Kasumi-1 (cell line): ENCODE measurements at places on chromosomes 6 and 20.

- DNase-seq, result no peak
Measured at GRCh38 chr6:125111219-125111983, 42.2 kb upstream of the TPD52L1 start.

GRCh38 chr6:14707971-14708465 lies 537.9 kb upstream of the JARID2 start:
- no peak for DNase-seq

DNA sequence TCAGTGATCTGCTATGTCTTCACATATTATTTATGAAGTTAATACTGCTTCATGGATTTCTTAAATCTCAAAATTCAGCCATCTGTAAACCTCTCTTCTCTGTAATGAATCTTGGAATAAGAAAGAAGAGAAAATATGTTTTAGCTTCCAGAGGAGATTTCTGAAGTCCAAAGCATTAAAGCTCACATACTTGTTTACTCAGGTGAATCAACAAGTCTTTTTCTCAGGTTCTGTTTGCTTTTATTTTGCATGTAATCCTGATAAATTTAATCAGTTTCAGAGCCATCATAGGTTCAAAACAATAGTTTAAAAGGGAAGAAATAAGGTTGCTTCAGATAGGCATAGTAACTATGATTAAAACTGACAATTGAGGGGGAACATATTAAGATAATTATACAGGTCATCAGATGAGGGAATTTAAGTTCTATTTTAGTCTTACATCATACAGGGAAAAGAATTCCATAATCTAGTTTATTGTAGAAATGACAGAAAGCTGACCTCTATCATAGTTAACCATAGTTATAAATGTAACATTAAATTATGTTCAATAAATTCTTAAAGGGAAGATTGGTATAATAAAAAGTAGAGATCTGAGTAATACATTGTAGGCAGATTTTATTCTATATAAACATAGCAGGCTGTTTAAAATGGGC lies 716.2 kb downstream of the EYS start:
- no peak for DNase-seq

GRCh38 chr6:47149554-47149953 lies 107.4 kb upstream of the ADGRF1 start:
- no peak for DNase-seq

- peak; percentile 62 for DNase-seq
Measured at GRCh38 chr6:111764238-111765175, 108.7 kb downstream of the FYN start.

GRCh38 chr6:106745824-106746582 lies 116.6 kb downstream of the QRSL1 start:
- no peak for DNase-seq

DNA sequence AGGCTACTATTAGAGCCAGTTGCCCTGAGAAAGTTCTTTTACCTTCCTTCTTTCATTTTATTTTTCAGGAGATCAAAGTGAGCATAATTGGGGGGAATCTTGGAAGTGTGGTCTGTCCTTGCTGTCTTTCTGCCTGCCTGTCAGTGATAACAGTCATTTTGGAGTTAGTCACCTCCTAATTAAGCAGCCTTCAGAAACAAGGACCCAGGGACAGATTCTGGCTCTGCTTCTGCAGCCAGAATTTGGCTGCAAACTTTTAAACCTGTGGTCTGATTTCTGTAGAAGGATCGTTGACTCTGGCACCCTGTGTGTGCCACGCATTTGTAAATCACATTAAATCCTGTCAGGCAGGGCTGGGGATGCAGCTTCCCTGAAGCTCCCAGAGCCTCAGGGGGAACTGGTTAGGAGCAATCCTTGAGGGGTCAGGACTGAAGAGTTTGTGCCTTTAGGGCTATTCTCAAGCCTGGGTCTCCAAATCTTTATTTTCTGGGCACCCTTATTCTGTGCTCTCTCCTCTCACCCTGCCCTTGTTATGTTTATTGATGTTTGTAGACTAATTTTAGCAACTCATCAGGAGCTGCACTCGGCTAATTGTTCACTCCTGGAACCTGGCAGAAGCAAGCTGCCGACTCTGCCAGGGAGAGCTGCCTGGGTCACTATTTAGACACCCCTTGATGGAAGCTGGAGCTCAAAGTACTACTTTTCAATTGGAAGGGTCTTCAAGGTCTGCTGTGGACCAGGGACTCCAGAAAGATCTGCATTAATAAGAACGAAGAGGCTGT lies 6.8 kb downstream of the NOX3 start:
- no peak for DNase-seq

DNA sequence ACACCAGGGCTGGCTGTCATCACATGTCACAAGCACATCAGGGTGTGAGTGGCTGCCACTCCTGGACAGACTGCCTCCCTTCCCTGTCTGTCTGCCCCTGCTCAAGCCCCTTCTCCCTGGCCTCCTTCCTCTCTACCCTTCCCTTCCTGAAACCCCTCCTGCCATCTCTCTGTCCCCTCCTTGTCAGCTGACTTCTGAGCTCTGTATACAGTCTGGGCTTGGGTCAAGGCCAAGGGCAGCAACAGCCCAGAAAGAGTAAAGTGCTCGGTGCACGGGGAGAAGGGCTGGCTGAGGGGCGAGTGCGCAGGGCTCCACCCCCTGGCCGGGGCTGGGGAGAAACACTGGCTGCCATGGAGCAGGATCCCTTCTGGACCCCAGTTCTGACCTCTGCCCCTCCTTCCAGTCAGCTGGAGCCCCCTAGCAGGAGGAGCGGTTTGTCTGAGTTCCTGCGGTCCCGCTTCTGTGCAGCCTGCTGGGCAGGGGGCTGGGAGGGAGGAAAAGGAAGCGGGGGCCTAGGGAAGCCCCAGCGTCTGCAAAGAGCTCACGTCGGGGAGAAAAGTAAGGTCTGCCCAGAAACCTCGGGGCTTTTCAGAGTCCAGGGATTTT lies 2.0 kb downstream of the LKAAEAR1 start:
- peak; percentile 69 for DNase-seq
